ENCODE measurements at places on chromosomes 11 and 22.
A peak's percentile ranks its signal among the peaks of the same experiment; 100 is the strongest.

GRCh38 chr22:37433786-37434185 is 6.5 kb upstream of the ELFN2 start:
- DNase-seq: no peak

GRCh38 chr11:113339929-113340589 is 25.7 kb downstream of the TTC12 start:
- DNase-seq: no peak

DNA sequence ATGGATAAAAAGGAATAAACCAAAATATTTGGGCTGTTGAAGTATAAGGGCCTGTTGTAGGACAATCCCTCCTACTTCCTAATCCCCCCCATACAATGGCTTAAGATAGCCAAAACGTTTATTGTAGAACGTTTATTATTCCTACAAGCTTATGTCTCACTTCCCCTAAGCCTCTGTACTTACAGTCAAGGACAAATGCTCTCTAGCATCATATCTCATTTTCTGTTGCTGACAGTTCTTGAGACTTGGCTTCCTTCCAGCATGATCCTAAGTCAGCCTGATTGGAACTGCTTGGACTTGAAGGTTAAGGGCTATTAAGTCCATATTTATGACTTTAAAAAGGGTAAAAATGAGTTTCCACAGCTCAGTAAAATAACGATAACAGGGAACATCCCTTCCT is 8.8 kb downstream of the MISFA start:
- DNase-seq: no peak

GRCh38 chr22:39923696-39924095 is 22.8 kb downstream of the GRAP2 start:
- DNase-seq: no peak

GRCh38 chr11:65386307-65387140 is at the start of gene FRMD8:
TSS of gene FRMD8 (plus strand) at chr11:65386637. CDS start at chr11:65387037, 400 bp downstream.
- peak; percentile 65 for DNase-seq

DNA sequence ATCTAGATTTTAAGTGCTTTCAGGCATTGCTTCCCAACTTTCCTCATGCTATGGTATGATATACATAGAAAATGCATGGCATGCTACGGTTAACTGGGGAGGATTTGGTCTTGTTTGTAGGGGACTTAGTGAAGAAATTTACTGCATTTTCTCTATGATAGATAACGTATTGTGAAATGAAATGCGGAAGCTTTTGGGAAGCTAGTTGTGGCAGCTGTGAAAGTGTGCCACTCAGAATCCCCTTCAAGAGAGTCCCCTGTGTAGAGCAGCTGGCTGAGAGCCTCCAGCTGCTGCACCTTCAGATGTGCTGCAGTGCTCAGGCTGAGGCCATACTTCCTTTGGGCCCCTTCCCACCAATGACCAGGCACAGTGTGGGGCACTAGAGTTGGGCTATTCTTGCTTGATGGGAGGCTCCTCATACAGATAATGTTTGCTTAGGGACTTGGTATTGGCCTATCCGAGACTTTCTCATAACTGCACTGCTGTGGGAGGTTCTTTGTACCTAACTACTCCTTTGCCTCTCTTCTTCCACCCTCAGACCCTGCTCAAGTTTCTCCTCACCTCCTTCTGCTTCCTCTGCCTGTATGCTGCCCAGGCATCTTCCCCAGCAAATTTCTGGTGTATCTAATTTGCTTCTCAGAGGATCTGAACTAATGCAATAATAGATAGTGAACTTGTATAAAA is 67.3 kb downstream of the HIPK3 start:
- no peak for DNase-seq

DNA sequence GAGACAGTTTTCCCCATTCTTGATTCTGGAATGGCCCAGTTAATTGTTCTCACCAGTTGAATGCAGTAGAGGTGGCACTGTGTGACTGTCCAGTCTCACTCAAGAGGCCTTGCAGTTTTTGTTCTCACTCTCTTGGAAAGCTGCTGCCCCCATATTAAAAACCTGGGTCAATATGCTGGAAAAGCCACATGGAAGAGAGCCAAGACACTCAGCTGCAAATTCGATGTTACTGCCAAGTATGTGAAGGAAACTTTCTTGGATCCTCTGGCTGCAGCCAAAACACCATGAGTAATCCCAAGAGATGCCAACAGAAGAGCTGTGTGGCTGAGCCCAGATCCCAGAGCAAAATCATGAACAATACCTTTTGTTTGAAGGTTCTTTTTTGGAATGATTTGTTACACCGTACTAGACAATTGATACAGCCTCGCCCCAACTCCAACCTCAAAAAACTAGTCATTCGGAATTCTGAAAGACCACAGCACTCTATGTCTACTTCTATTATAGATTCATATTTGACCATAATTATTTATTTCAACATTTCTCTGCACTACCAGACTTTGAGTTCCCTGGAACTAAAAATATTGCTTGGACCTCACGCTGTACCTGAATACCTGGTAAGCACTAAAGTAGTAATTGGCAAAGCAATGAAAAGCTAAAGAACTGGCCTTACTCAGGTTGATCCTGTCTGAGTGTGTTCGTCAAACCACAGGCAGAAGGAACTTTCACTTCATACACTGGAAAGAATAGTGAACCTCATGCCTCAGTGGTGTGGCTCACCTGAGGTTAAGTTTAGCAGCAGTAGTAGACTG is 378.8 kb downstream of the ETS1 start:
- no peak for DNase-seq

Data from activated naive CD8-positive, alpha-beta T cell treated with anti-CD3 and anti-CD28 coated beads, Interleukin-2, amount 50 U/mL, for 16 hours (primary cell).